ELR (cell line): ENCODE measurements at places on chromosomes 1 and 21.

- DNase-seq = no peak
Measured at GRCh38 chr1:224768971-224769370, 152.9 kb downstream of the CNIH3 start.

DNA sequence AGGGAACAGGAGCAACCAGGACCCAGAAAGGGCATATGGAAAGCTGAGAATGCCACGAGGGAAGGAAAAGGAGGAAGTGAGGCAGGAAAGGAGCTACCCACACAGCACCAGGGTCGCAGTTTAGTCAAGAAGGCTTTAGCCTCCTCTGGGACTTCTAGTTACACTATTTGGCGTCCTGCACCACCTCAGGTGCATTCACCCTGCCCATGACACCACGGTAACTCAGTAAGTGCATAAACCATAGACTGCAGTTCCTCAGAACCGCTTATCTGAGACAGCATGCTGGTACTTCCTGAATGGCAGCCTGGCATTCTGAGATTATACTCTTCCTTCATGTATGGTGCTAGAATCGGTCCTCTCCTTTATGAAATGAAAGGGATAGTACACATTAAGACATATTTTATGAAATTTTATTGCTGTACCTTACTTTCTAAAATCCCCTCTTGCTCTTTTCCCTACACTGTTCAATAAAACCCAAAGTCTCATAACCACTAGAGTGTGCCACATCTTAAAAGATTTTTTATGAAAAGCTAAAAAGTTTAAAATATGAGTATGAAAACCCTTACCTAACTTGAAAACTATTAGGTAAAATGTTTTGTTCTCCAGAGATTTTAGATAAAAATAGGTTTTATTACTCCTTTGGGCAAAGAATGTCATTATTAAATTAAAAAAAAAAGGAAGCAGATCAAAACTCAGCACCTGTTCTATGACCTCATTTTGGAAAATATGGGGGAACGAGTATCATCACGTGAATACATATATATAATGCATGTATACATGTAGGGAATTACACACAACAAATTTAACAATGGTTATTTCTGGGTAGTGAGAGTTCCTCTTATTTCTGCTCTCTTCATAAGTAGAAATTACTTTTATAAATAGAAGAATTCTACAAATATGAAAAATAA is 67.3 kb downstream of the VAV3 start:
- no peak for DNase-seq

- peak; percentile 39 for DNase-seq
Measured at GRCh38 chr1:172698224-172698623, 39.3 kb downstream of the FASLG start.

DNA sequence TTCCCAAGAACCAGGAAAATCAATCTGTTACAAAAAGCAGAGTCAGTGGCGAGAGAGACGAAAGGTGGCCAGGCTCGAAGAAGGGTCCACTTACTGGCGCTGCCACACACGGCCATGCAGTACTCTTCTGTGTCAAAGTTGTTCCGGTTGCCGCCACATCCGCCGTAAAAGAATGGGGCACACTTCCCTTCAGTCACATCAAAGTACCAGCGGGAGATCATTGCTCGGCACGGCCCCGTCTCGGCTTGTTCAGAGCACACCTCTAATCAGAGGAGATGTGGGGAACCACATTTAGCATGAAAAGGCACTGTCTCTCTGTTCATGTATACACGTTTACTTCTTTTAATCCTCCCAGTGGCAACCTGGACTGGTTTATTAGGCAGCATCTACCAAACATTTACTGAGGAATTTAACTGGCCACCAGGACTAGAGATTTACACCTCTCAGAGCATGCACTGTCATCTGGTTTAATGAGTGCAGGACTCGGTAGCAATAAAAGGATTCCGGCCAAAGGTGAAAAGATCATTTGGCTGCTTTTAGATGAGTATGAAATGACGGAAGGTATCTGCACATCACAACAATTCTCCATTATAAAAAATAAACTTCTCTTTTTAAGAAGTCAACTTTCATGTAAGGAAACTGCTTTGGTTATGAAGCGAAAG is 170.5 kb downstream of the APP start:
- DNase-seq = no peak

GRCh38 chr1:170668209-170669106 is 4.5 kb downstream of the PRRX1 start:
- peak; percentile 15 for DNase-seq

- DNase-seq = no peak
Measured at GRCh38 chr21:41755258-41755933, 11.5 kb downstream of the RIPK4 start.

DNA sequence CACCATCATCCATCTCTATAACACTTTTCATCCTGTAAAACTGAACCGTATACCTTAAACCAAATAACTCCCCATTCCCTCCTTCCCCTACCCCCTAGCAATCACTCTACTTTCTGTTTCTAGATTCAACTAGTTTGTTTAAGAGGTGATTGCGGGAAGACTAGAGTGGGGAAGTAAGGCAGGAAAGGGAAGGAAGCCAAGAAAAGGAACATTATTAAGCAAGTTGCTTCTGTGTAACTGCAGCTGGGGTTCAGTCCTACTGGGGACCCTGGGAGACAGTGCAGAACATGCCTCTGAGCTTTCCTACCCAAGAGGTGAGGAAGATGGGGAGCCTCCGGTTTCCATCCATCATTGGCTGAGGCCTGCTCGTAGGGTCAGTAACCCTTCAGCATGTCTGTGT is 28.9 kb upstream of the H3-3A start:
- no peak for DNase-seq
